ENCODE measurements at places on chromosomes 1 and 21. TPM values are rescaled to one million over a fixed set of nuclear protein-coding genes. Genes with fewer than 3 reads are reported as not detected.

- H3K4me1 ChIP-seq: no peaks in the 10 kb centered on the region
- no peak overlapping the region for H3K4me3 ChIP-seq
- no peak for DNase-seq
- H3K27me3 ChIP-seq: no peaks in the 10 kb centered on the region
- H3K36me3 ChIP-seq: no peaks in the 10 kb centered on the region
- no peak overlapping the region for H3K27ac ChIP-seq
These were observed 155.9 kb downstream of the ZNF281 start for GRCh38 chr1:200253774-200254495.

The TCP10L gene
- total RNA-seq: not detected

The TNN gene
- total RNA-seq: not detected

DNA sequence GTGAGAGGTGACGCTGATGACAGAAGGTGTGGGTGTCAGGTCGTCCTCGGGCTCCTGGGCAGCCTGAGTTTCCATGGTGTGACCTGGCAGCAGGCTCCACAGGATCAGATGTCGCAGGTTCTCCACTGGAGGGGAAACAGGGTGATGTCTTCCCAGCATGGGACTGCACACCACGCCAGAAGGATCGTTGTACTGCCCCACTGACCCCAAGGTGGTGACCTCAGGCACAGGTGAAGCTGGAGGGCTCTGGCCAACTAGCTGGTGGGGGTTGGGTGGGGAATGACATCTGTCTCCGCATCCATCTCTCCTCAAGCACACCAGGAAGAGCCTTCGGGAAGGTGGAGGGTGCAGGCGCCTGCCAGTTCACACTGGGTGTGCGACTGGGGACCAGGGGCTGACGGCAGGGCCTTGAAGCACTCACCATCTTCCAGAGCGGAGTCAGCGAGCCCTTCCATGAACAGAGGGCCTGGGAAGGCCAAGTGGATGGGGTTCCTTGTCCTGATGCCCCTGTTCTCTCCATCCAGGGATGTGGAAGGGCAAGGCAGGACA, 19.4 kb downstream of the LRRC71 start:
- no peaks in the 10 kb centered on the region for H3K27me3 ChIP-seq
- H3K4me3 ChIP-seq: no peak overlapping the region
- no peak for DNase-seq
- no peaks in the 10 kb centered on the region for H3K4me1 ChIP-seq
- H3K27ac ChIP-seq: no peak overlapping the region

DNA sequence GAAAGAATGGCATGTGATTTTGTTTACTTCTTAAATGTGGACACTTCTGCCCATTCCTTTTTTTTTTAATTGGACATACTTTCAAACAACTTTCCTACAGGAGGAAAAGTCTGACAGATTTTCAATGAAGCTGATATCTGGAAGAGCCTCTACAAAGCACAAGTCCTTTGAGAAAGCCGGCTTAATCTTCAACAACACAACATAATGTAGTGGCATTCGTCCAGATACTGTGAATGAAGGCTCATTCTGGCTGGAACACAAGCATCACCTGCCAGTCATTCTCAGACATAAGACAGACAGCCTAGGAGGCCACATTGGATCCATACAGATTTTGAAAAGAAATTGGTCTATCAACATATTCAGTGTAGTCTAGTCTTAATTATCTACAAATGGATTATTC, 4.9 kb downstream of the OTUD7B start:
- no peaks in the 10 kb centered on the region for H3K27me3 ChIP-seq
- H3K27ac ChIP-seq: no peak overlapping the region
- DNase-seq: no peak
- H3K4me1 ChIP-seq: peaks cover 21% of the 10 kb centered on the region
- no peaks in the 10 kb centered on the region for H3K36me3 ChIP-seq
- H3K4me3 ChIP-seq: no peak overlapping the region

The HPCA gene
- total RNA-seq: not detected

DNA sequence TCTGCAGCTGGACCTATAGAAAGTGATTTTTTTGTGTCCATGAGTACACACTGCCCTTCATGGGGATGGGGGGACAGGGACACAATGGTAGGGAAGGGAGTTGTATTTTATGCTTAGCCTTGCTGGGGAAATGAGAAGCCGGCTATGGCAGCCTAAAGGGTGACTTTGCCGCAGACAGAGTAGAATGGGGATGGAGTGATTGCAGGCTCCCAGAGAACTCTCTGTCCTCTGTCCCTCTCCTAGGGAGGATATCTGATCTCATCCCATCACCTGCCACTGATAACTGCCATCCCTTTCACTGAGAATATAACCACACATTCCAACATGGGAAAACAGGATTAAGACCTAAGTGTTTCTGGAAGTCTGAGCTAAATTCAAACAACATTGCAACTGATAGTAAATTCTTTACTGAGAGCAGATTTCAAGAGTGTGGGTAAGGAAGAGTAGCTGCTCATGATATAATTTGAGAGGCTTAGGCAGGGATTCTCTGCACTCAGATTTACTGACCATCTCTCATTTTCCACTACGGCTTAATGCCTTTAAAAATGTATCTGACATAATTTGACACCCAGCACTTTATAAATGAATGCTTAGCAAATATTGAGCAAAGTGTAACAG, 13.9 kb downstream of the SH2D1B start:
- H3K27ac ChIP-seq: no peak overlapping the region
- no peaks in the 10 kb centered on the region for H3K36me3 ChIP-seq
- H3K4me3 ChIP-seq: no peak overlapping the region
- no peak for DNase-seq

DNA sequence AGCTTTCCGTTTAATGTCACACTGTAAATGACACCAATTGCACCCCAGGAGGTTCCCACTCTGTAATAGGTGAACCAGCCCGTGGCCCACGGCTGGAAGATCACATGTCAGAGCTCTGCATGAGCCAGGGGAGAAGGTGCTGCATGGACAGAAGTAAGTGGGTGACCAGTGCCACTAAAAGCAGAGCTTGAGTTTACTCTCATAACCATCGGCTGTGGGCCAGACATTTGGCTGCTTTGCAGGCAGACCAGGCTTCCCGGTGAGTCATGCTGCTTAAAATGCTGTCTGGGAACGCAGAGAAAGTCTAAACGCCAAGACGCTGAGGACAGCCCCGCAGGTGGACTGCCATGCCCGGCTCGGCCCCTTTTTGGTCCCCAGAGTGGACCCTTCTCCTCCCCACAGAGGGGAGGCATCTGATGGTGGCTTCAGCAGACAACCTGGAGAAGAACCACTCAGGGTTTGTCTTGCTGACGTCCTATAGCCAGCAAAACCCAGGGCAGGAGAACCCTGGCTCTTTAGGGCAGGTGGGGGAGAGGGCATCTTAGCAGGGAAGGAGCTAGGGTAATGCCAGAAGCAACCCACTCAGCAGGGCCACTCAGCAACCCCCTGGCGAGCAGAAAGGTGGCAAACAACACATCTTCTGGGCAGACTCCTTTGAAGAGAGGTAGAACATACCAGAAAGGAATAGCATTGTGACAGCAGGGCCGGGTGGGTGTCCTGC, 7.3 kb downstream of the KIAA2013 start:
- no peak overlapping the region for H3K27ac ChIP-seq
- no peaks in the 10 kb centered on the region for H3K27me3 ChIP-seq
- no peak overlapping the region for H3K4me3 ChIP-seq
- peaks cover 25% of the 10 kb centered on the region for H3K36me3 ChIP-seq
- DNase-seq: no peak

The IL22RA1 gene
- total RNA-seq: not detected

DNA sequence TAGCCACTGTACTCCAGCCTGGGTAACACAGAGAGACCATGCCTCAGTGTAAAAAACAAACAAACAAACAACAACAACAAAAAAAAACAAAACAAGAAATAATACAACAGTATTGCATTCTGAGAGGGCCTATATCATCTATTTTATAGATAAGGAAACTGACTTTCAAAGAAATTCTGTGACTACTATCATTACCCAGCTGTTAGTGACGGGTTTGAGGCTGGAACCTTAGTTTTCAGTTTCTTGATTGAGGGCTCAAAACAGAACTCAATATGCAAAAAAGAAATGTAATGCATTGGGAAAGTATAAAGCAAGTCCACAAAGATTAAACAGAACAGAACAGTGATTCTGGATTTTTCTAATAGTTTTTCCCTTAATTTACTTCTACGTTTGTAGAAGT, 149.4 kb downstream of the NFIA start:
- no peak overlapping the region for H3K27ac ChIP-seq
- no peak overlapping the region for H3K4me3 ChIP-seq
- no peaks in the 10 kb centered on the region for H3K27me3 ChIP-seq
- H3K36me3 ChIP-seq: no peaks in the 10 kb centered on the region
- no peaks in the 10 kb centered on the region for H3K4me1 ChIP-seq

GRCh38 chr1:108000620-108001111, 35.7 kb upstream of the VAV3 start:
- H3K27me3 ChIP-seq: no peaks in the 10 kb centered on the region
- H3K4me1 ChIP-seq: no peaks in the 10 kb centered on the region
- H3K4me3 ChIP-seq: no peak overlapping the region
- DNase-seq: no peak
- no peak overlapping the region for H3K27ac ChIP-seq

DNA sequence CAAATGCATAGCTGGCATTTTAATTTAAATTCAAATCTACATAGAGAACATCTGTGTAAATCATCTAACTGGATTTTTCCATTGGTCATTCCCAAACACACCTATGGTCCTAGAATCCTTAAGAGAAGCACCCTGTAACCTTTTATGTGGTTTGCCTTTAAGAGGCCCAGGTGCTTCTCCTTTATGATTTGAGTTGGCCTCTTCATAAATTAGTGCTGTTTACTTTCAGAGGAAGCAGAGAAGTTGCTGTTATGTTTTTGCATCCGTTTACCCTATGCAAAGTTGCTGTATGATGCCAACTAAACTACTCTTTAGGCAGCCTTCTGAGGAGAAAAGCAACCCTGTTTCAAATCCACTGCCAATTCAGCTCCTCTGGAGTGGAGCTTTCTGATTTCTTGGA, 193.8 kb downstream of the HS2ST1 start:
- H3K27ac ChIP-seq: no peak overlapping the region
- no peaks in the 10 kb centered on the region for H3K4me1 ChIP-seq
- H3K27me3 ChIP-seq: no peaks in the 10 kb centered on the region
- DNase-seq: no peak
- no peak overlapping the region for H3K4me3 ChIP-seq

The CTH gene
- total RNA-seq: 9.0 TPM

DNA sequence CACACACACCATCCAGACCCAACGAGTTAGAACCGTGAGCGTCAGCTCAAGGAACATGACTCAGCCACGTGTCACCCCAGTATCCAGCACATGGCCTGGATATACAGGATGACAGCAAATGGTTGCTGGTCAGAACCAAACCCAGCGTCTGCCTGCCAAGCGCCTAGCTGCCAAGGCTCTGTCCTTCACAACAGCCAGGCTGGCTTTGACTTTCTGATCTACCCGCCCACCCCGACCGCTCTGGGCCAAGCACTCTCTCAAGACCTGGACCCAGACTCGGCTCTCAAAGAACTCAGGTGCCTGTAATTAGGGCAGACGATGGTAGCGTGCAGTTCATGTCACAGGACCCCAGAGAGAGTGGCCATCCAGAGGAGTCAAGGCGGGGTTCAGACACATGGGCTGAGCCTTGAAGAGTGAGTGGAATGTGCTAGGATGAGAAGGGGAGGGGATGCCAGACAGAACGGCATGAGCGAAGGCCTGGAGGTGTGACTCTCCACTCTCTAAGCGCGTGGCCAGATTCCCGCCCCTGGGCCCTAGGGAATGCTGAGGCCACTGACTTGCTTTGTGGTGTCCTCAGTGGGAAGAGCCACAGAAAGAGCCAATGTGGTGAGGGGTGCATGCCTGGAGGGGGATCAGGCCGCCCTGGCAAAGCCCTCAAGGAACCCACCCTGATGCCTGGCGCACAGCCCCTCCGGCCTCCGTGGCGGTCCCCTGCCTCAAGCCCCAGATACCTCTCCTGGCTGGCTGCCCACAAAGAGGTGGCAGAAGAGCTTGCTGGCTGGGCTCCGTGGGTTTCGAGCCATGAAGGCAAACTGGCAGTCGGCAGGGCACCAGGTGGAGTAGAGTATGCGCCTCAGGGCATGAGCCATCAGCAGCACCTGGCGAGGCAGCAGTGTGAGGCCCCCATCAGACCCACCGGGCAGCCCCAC, 7.0 kb downstream of the SH2D5 start:
- DNase-seq: no peak
- H3K27ac ChIP-seq: no peak overlapping the region
- H3K4me1 ChIP-seq: no peaks in the 10 kb centered on the region
- H3K36me3 ChIP-seq: no peaks in the 10 kb centered on the region
- no peaks in the 10 kb centered on the region for H3K27me3 ChIP-seq

GRCh38 chr1:65948609-65949229, 156.0 kb downstream of the PDE4B start:
- H3K36me3 ChIP-seq: no peaks in the 10 kb centered on the region
- H3K4me1 ChIP-seq: no peaks in the 10 kb centered on the region
- no peak overlapping the region for H3K27ac ChIP-seq
- DNase-seq: no peak
- H3K4me3 ChIP-seq: no peak overlapping the region

DNA sequence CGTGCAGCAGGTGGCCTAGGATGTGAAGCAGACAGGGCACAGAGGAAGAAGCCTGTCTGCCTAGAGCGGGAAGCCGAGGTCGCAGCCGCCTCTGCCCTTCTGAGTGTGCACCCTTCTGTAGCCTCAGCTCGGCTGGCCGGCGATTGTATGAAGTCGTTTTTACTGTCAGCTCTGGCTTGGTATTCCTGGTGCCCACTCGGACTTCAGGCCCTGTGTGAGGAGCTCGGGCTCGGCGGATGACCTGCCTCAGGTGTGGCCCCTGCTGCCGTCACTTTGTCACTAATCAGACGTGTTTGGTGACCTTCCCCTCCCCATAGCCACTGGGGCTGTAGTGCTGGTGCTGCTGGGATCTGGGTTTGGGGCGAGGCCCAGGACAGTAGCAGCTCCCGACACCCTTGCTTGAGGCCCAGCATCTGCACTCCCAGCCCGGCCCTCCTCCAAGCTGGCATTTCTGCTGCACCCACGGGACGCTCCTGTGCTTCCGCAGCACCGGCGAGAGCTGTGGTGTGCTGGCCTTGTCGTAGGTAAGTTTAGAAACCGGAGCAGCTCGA, 18.1 kb downstream of the SLX9 start:
- no peak for DNase-seq
- no peak overlapping the region for H3K27ac ChIP-seq
- no peaks in the 10 kb centered on the region for H3K4me1 ChIP-seq
- H3K27me3 ChIP-seq: no peaks in the 10 kb centered on the region
- H3K4me3 ChIP-seq: no peak overlapping the region

DNA sequence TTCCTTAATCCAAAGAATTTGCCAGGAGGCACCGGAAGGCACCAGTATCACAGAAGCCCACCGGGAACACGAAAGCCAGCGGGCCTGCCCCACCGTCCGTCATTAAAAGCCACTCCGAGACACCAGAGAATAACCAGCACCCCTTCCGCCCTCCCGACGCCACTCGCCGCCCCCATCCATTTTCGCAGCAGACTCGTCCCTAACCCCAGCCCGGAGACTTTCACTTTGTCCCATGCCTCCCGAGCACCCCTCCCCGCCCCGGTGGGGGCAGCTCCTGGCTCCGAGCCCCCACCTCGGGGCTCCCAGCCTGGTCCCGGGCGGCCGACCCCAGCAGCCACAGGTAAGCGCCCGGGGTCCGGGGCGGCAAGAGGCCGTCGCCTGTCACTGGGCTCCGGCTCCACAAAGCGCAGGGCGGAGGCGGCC, 105.4 kb downstream of the SLC45A1 start:
- H3K36me3 ChIP-seq: peaks cover 4% of the 10 kb centered on the region
- peak overlapping the region; percentile 93 for H3K4me3 ChIP-seq
- peak; percentile 45 for DNase-seq
- peaks cover 76% of the 10 kb centered on the region for H3K4me1 ChIP-seq
- H3K27me3 ChIP-seq: no peaks in the 10 kb centered on the region

The DNASE2B gene
- not detected for total RNA-seq
